ENCODE measurements at places on chromosomes 6 and 20.

DNA sequence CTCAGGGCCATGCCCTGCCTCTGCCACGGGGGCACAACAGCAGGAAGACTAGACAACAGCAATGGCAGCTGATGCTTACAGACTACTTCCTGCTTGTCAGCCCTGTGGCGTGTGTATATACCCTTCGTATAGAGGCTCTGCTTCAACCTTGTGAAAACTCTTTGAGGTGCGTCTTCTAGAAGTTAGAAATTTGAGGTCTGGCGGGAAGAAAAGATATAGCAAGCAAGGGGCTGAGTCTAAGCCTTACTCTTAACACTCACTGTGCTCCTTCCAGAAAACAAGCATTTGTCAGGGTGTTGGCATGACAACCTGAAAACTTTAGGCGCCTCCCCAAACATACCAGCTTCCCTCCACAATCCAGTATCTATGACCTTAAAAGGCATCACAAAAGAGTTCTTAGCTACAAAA lies 33.3 kb downstream of the JPH2 start:
- DNase-seq = no peak

GRCh38 chr6:30654798-30655742 lies 8.1 kb downstream of the C6orf136 start:
- DNase-seq = no peak

GRCh38 chr20:61659246-61659993 lies 406.3 kb downstream of the TAF4 start:
- DNase-seq = no peak

DNA sequence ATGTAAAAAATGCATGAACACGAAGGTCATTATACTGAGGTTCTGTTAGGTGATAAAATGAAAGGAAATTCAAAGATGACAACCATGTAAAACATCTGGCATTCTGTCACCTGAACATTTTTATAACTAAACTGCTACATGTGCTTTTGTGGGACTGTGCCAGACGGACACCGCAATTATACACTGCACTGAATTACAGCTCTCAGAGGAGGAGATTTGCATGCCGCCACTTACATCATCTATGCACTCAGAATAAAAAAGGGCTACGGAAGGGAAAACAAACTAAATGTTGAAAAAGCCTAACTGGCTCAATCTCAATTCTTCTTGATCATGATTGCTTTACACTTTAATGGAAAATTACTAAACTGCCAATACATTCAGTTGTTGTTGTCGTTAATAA lies 614.0 kb upstream of the EYS start:
- DNase-seq = no peak

DNA sequence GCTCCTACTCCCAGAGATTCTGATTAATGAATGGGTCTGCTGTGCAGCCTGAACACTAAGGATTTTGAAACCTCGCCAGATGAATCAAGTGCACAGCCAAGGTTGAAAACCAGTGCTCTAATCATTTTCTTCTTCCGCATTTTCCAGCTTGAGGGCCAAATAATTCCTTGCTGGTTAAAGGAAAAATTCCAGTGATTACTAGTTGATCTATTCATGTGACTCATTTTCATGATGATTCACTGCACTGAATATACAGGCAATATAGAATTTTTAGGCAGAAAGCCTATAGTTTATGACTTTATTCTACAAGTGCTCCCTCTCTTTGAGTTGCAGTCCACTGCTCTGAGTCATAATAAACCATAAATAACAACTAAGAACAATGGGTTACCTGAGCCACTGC lies 80.6 kb upstream of the PROKR2 start:
- DNase-seq = no peak

GRCh38 chr6:33273924-33274902 lies 2.3 kb downstream of the RPS18 start:
- no peak for DNase-seq

GRCh38 chr6:89117211-89118108 lies at the start of gene SRSF12:
Gene SRSF12, minus strand, starts transcription at chr6:89118071. Its CDS starts 184 bp downstream, at chr6:89117887.
- DNase-seq = no peak

GRCh38 chr6:76220805-76221204 lies 148.3 kb upstream of the IMPG1 start:
- DNase-seq = no peak

DNA sequence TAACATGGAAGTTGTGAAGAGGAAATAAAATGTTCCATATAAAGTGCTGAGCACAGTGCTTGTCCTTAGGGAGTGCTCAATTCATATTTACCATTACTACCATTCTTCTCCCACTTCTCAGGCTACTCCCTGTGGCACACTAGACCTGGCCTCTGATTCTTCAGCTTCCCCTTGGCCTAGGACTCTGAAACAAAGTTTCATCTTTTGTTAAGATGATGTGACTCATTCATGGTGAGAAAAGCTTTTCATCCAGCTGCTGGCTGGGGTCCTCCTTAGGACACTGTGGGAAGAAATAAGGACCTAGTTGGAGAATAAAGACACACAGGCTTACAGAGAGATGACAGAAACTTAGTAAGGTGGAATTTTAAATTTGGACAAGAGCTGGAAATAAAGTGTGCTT lies 314.8 kb downstream of the CDC5L start:
- DNase-seq = no peak

DNA sequence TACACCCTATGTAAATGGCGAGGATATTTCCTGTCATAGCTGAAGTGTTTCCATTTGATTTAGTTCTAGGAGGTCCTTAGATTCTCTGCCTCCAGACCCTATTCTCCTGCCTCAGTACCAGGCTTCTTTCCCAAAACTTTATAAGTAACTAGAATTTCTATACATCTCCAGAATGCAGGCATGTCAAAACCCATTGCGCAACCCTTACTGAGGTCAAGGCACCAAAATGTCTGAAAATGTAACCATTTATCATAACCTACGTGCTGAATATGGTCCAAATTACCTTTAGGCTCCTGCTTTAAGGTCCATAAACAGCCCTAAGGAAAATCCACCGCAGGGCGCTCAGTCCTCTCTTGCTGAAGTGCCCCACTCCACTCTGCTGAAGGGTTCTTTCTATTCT lies 37.5 kb upstream of the MC3R start:
- no peak for DNase-seq

DNA sequence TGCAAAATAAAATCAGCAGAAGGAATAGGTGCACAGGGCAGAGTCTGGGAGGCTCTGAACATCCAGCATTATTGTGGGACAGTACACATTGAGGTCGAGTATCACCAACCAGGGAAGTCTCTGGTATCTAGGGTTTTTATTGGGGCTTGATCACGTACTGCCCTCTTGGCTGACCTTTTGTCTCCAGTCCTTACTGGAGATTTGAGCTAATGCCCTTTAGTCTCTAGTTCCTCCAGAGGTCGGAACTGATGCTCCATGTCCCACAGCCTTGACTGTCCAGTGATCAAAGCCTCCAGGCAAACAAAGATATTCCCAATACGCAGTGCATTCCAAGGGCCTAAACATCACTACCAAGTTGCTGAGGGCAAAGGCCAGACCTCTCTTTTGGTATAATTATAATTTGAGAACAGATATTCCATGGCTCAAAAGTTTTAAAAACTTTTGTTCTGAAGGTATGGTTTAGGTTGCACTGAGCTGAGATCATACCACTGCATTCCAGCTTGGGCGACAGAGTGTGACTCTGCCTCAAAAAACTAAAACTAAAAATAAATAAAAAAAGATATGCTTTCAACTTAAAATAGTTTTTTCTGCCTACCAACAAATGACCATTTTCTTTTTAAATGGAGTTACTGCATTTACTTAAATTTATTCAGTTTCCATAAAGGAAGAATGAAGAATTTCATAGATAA lies 56.9 kb upstream of the DYNLRB1 start:
- no peak for DNase-seq

Measured in NCI-H2029 treated with DMSO at 0.1 percent for 48 hours (cell line).